ENCODE measurements at places on chromosomes 5 and 9.
A peak's percentile ranks its signal among the peaks of the same experiment; 100 is the strongest.

- peak; percentile 55 for DNase-seq
Observed at GRCh38 chr5:151825445-151825844, 53.7 kb downstream of the G3BP1 start.

DNA sequence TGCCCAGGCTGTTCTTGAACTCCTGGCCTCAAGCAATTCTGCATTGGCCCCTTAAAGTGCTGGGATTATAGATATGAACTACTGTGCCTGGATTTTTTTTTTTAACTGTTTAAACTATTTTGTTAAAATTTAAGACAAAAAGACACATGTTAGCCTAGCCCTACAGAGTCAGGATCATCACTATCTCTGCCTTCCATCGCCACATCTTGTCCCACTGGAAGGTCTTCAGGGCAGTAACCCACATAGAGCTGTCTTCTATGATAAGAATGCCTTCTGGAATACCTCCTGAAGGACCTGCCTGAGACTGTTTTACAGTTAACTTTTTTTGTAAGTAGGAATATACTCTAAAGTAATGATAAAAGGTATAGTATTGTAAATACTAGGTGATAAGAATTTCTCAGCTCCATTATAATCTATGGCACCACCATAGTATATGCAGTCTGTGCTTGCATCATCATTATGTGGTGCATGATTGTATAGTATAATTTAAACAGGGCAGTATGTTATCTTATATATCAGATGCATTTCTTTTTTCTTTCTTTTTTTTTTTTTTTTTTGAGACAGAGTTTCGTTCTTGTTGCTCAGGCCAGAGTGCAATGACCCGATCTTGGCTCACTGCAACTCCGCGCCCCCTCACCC, 52.7 kb downstream of the DENND4C start:
- DNase-seq = no peak

GRCh38 chr5:132065951-132066701, 5.7 kb downstream of the IL3 start:
- no peak for DNase-seq

- DNase-seq = no peak
Observed at GRCh38 chr5:125011014-125011413, 264.6 kb upstream of the ZNF608 start.

DNA sequence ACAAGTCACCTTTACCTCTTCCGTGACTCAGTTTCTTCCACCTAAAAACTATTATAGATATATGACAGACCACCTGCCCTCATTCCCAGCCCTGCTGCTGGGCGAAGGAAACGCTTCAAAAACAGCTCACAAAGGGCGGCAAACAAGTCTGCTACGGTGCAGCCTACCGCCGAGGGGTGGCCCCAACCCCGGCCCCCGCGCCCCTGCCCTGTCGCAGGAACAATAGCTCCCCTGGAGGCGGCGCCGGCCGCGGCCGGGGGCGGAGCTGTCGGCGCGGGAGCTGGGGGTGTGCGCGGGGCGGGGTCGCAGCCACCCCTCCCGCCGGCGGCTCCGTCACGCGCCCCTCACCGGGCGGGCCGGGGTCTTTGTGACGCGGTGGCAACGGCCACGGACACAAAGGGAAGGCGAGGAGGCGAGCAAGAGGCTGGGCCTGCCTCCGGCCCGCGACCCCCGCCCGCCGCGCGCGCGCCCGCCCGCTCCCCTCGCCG, at the start of gene TMEFF1:
TSS of gene TMEFF1 (plus strand) at position 362 of the 488 bp plus-strand sequence. CDS start 396 bp downstream, outside the sequence.
- peak; percentile 71 for DNase-seq

GRCh38 chr9:111483858-111484571, at the start of gene ECPAS:
Gene ECPAS, minus strand, starts transcription at chr9:111484383. Its CDS starts 11,465 bp downstream, at chr9:111472918.
- DNase-seq = peak; percentile 86

DNA sequence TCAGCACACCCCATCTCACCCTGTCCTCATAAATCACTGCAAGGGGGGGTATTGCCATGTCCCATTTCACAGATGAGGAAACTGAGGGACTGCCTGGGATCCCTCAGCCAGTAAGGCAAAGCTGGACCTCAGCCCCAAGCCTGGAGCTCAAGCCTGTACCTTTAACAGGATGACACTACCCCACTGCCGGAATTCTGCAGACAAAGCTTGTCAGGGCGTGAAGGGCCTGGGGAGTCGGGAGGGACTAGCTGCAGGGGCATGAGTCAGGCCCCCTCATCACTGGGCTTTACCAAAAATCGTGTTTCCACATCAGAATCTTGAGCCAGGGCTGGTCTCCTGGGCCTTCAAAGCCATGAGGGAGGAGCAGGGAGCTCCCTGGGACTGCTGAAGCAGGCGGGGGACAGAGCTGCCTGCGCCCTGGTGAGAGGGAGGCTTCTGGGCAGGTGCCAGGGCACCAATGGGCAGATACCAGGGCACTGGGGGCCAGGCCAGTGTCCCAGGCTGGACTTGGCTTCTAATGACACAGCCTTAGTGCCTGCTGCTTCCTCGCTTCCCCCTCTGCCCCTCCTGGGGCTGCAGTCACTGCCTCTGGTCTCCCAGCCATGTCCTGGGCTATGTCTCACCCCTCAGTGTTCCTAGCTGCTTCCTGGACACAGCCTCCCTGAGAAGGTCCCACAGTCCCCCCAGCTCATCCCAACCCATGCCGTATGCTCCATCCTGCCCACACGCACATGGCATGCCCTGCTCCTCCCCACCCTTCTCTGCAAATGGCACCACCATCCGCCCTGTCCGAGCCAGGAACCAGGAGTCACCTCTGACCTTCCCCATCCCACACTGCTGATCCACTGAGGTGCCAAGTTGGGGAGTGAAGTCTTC, 80.7 kb downstream of the LMX1B start:
- DNase-seq = no peak

GRCh38 chr5:163867738-163868137, 362.3 kb downstream of the MAT2B start:
- no peak for DNase-seq

DNA sequence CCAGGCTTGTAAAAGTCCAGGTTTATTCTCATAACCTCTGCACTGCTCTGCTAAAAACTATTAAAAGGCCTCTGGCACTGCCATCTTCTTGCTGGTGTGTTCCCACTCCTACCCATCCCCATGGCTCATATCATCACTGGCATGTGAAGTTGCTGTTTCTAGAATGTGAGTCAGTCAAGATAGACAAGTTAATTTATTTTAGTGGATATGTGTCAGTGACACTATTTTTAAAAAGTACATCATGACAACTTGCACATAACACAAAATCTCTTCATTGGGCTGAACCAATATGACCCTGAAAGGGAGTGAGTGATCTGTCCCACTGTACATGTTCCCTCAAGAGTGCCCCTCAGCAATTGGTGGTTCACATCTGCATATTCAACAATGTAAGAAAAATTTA, 299.7 kb downstream of the NFIB start:
- no peak for DNase-seq

GRCh38 chr5:51621156-51621555, 237.9 kb downstream of the ISL1 start:
- no peak for DNase-seq

GRCh38 chr5:6556089-6556801, 76.6 kb downstream of the NSUN2 start:
- no peak for DNase-seq

- no peak for DNase-seq
Observed at GRCh38 chr5:149344151-149344550, 1.1 kb upstream of the GRPEL2 start.

DNA sequence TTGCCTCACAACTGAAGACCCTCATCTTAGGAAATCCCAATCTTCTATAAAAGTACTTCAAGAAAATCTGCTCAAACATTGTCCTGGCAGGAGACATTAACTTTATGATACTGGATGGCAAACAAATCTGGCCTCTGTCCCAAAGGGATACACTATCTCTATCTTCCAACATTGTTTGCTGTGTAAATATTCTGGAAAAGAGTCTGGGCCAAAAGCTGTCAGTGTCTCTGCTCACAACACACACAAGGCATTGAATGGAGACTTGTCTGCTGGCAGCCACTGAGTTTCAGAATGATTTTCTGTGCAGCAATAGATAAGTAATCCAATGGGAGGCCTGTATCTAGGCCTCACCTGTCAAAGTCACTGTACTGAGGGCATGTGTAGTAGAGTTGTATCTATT, 471.1 kb downstream of the DMAC1 start:
- DNase-seq = no peak

- no peak for DNase-seq
Observed at GRCh38 chr5:150609843-150610584, 30.4 kb upstream of the SYNPO start.

GRCh38 chr5:34570721-34571676, 85.1 kb upstream of the RAI14 start:
- no peak for DNase-seq

DNA sequence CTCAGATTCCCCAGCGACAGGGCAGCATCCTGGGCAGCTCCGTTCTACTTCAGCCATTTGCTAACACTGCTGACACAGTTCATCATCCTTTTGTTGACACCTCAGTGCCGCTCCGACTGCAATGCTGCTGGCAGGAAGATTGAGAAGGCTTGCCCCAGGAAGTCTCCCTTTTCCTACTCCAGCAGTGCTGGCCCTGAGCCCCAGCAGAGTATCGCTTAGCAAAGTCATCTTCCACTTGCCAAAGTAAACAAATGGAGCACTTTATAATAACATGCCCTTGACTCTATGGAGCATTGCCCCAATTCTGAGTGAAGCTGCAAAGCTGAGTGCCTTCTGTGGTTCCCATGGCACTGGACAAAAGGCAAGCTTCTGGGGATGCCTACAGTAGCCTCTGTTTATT, 32.2 kb downstream of the PRLR start:
- no peak for DNase-seq

DNA sequence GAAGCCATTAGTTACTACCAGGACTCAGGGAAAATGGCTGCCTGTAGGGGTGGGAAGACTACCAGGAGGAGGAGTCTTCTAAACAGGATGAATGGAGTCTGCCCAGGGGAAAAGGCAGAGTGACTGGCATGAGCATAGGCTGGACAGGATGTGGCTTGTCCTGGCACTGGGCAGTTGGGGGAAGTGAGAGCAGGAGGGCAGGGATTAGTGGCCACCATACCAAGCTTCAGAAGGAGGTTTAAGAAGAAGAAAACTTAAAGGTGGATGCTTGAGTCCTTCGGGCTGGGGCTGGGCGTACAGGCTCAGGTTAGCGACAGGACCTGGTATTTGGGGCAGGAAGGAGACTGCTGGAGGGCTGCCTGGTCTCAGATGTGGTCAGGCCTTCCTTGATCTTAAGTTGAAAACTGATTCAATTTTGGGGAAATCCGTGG, 5.0 kb upstream of the NSD1 start:
- DNase-seq = no peak

DNA sequence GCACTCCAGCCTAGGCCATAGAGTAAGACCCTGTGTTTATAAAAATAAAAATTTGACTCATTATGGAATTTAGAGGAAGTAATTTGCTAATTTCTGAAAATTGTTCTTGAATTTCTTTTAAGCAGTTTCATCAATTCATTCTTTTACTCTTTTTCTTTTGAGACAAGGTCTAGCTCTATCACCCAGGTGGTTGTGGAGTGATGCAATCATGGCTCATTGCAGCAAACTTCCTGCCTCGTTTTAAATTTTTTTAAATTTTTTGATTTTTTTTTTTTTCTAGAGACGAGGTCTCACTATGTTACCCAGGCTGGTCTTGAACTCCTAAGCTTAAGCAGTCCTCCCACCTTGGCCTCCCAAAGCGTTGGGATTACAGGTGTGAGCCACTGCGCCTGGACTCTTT, 3.1 kb upstream of the CAMLG start:
- peak; percentile 49 for DNase-seq

DNA sequence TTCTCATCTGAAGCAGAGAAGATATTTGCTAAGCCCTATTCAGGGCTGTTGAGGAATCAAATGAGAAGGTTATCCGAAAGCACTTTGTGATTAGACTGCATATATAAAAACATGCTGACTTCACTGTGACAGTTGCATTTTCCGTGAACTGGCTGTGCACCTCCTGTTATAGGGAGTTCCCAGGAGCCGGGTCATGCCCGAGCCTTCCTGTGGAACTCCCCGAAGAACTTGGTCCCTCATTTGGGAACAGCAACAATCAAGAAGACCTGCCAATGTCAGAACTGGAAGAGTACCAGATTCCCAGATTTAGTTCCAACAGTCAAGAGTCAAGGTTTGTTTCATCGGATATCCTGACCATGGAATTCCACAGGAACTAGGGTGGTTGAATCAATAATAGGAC, 130.4 kb upstream of the RAI14 start:
- no peak for DNase-seq

DNA sequence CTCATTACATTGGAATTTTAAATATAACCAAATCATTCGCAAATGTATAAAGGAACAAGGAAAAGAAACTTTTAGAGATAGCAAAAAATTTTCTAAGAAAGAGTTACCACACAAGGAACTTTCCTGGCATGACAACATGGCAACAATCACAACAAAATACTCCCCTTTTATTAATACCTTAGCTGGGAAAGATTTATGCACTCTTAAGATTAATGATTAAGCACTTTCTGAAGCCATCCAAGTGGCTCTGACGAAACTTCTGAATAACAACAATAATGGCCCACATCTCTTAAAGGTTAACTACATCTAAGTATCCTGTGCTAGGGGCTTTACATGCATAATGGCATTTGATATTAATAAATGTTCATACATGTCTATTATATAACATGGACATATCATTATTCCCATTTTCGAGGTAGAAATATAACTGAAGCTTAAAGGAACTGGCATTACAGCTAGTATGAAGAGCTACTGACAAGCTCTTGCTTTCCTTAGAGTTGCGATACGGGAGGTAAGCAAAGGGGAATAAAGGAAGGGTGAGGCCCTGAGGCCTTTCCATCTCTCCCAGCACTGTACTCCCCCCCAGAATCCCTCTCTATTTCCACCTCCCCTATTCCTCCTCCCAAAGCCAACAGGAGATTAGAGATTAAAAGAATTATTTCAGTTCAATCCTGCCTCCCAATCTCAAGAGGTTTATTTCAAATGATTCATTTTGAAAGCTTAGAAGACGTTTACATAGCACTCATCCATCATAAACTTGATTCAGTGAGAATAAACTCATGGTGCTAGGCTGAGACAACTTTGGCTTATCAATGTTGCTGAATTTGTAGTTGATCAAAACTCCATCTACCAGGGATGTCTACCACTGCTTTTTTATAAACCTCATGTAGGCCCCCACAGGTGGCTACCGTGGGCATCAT, 9.6 kb downstream of the MTMR12 start:
- DNase-seq = no peak

Data from NB4 (cell line).